ENCODE measurements at places on chromosomes 3 and 15. TPM values are rescaled to one million over a fixed set of nuclear protein-coding genes. Genes with fewer than 3 reads are reported as not detected.

The ARGFX gene
- total RNA-seq: not detected

- DNase-seq: no peak
Observed at GRCh38 chr15:48383031-48383430, 51.8 kb downstream of the DUT start.

DNA sequence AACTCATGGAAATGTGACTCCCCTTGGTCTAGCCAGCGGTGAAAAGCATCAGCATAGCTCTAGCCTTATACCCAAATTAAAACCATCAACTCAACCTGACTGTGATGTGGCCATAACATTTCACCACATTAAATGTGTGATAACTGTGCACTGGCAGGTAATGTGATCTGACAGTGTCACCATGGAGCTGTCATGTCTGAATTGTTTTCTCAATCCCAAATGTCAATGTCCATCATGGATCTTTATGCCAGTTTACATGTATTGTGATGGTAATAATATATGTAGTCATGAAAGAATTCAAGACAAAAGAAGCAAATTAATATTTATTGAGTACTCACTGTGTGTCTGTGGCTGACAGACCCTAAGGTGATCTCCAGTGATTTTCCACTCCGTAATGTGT, 213.4 kb upstream of the EOMES start:
- DNase-seq: no peak

DNA sequence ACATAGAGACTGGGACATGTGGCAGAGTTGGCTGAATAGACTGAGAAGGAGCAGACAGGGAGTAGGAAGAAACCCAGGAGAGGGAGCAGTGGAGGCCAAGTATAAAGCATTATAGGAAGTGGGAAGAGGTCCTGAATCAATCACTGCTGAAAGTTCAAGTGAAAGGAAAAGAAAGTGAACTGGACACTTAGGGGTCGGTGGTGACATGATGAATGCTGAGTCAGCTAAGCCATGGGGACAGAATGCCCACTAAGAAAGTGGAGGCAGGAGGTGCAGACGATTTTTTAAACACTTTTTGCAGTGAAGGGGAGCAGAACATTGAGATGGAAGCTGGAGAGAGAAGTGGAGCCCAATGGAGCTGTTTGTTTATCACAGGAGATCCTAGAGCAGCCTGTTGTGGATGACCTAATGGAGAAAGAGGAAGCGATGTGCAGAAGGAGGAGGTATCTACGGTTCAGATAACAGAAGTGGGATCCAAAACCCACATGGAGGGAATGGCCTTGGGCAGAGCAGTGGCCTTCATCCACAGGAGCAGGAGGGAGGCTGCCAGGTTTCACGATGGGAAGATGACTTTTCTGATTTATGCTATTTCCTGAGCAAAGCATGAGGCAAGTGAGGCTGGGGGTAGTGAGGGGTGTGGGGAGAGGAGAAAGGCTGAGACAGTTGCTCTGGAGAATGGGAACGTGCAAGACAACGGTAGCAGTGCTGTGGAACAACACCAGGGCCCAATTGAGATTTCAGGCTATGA, 208.2 kb downstream of the RPLP1 start:
- DNase-seq: no peak

DNA sequence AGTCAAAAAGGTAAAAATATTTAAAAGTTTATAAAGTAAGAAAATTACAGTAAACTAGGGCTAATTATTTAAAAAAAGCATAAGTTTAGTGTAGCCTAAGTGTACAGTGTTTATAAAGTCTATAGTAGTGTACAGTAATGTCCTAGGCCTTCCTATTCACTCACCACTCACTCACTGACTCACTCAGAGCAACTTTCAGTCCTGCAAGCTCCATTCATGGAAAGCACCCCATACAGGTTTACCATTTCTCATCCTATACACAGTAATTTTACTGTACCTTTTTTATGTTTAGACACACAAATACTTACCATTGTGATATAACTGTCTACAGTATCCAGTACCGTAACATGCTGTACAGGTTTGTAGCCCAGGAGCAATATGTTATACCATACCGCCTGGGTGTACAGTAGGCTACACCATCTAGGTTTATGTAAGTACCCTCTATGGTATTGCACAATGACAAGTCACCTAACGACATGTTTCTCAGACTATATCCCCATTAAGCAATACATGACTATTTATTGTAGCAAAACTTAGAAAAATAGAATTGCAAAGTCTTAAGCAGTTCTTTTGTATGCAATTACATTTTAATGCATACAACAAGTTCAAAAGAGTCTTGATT, 19.5 kb downstream of the AVEN start:
- DNase-seq: no peak

All from posterior vena cava (tissue), 2 donors.